ENCODE measurements at places on chromosomes 5 and 9.

GRCh38 chr5:57862471-57862911 is 379.9 kb upstream of the ACTBL2 start:
- no peak for DNase-seq

- DNase-seq, result no peak
These were observed 15.3 kb downstream of the HNRNPH1 start for GRCh38 chr5:179608131-179608581.

DNA sequence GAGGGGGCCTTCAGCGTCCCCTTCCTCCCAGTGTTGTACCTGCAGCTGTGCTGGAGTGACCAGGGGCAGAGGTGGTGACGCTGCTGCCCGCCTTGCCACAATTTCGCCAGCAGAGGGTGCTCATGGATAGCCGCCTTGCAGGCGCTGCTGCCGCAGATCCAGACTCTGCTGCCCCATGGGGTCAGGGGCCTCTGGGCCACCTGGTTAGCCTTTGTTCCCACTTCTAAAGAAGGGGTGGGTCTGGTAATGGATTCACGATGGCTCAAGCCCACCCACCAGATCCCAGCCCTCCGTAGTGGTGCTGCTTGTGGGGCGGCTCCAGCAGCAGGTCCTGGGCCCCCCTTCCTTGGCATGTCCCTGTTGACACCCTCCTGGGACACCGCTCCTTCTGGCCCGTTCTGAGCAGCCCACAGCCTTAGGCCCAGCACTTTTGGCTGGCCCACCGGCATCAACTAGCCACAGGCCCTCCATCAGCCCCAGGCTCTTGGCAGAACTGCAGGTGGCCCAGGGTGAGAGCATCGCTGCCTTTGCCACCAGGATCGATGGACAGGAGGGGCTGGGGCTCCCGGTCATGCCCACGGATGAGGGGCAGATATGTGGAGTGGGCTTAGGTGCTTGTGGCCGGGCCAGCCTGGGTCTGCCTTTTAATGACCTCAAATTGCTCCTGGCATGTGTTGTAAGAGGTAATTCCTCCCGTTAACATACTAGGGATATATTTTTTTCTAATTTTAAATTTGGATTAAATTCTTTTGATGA is 57.2 kb downstream of the COL5A1 start:
- DNase-seq, result no peak

DNA sequence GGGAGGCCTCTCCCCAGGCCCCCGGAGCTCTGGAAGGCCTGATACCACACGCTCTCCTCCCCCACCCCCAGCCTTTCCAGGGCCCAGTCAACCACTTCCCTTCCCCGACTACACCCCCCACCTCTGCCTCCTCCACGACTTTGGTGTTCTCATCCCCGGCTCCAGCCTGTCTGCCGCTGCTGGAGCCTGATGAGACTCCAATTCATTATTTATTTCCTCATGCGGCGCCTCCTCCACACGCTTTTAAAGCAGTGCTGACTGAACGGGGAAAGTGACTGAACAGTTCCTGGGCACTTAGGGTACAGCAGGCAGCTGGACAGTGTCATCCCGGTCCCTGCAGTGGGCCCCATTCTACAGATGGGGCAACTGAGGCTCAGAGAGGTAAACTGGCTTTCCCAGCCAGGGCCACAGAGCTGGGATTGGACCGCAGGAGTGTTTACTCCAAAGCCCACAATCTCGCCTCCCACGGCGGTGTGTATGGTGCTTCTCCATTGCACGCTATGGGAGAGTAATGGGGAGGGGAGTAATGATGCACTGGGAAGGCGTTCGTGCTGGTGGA is 15.9 kb upstream of the RPL26L1 start:
- no peak for DNase-seq

- DNase-seq, result no peak
These were observed 828 bp upstream of the TRIO start for GRCh38 chr5:14142202-14142826.

DNA sequence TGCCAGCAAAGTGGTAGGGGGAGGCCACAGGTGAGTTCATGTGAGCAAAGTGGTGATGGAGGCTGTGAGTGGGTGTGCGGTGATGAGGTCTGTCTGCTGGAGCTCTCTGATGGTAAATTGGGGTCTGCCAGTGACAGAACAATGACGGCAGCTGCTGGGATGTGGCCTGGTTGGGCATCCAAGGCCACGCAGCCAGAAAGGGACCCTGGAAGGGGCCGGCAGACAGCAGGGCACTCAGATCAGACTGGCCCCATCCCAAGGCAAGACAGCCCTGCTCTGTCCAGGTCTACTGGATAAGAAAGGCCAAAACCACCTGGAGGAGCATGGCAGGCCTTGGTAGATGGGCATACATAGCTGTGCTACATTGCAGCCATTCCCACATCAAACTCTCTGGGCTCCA is 412.9 kb upstream of the RGMB start:
- no peak for DNase-seq

GRCh38 chr5:95938766-95939165 is 22.9 kb downstream of the ELL2 start:
- DNase-seq, result no peak

DNA sequence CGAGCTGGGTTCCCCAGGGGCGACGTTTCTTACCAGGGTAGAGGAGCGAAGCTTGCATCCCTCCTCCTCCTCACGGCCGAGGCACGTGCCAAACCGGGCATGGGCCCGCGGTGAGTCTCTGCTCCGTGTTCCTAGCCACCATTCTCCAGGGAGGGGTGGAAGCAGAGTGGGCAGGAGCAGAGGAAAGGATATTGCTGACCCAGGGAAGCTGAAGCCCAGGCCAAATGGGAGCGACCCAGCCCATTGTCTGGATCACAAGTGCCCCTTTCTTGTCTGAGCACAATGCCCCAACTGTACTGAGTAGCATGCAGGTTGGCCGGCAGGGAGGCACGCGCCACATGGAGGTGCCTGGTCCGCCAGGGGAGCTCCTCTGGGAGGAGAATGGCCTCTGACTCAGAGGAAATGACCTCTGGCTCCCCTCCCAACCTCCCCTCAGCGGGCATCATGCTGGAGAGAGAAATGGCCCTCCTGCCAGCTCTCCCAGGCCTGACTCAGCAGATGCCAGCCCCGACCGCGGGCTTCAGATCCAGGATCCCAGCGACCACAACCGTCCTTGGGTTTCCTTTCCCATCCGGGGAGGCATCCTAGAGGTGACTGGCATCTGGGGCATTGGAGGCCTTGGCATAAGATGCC is 1.1 kb downstream of the PRR7 start:
- DNase-seq, result no peak

- no peak for DNase-seq
These were observed 6.9 kb downstream of the MRPL22 start for GRCh38 chr5:154947778-154948177.

DNA sequence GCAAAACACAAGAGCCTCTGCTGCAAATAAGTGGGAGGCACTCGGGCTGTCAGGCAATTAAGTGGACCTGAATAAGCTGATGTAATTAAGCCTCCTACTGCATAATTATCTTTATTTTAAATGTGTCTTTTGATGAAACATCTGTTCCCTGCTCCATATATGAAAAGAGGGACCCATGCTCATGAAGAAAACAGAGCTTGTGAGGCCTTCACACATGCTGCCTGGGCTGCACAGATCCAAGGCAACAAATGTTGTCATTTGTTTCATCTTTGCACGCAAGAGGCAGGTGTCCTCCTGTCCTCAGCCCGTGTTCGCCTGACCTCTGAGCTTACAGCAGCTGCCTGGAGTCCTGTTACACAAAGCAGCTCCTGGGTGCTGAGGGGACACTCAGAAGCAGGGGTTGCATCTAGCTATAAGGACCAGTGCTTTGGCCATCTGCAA is 381.1 kb downstream of the ZNF608 start:
- DNase-seq, result no peak

DNA sequence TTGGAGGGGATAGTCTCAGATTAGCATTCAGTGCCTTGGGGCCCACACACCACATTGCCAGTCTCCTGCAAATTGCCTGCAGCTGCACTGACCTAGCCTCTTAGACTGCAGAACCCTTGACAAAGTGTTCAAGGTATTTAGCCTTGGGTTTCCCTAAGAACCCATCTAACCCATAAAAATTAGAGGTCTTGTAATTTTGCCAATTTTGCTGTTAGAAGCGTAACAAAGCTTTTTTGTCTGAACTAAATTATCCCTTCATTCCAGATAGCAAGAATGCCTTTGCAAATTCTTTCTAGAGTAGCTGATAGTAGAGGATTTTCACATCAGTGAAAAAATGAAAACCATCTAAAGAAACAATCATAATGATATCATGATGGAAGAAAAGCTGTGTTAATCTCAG is 74.0 kb upstream of the CCNG1 start:
- no peak for DNase-seq

DNA sequence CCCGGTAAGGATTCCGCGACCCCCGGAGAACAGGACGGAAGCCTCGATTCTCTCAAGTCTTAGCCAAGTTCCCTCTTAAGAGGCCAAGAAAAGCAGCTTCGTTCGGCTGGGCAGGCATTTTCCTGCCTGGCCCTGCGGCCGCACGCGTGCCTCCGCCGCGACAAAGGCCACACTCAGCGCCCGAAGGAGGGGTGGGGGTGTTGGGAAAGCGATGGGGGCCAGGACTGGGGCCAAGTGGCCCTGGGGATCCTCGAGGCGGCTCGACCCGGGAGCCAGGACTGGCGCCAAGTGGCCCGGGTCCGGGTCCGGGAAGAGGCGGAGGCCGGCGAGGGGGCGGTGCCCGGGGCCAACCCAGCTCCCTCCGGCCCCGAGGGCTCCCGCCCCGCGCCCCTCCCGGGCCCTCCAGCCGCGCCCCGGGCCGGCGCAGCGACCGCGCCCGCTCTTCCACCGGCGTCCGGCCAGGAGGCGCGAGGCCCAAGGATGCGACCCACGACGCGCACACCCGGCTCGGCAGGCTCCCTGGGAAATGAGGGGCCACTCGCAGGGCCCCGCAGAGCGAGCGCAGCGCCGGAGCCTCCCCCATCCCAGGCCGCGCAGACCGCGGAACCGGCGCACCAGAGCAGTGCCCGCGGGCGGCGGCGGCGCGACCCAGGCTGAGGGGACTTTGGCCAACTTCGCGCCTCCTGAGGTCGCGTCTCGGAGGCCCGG is 756 bp downstream of the VAV2 start:
- no peak for DNase-seq

DNA sequence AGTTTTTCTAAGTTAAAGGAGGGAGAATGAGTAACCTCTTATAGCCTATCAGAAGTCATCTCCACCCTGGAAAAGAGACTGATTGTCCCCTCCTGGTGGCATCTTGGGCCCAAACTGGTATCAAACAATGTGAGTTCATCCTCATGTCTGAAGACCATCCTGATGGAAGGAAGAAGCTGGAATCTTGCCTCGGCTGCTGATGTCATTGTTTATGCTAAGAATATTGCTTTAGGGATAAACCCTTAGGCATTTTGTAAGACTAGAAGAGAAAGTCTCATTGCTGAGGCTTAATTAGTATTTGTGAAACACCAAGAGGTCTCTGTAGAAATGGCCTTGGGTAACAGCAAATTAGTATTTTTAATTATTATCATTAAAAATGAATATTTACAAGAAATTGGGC is 65.7 kb upstream of the KCNN2 start:
- no peak for DNase-seq

GRCh38 chr9:115938479-115938878 is 215.1 kb upstream of the PAPPA start:
- DNase-seq, result no peak

DNA sequence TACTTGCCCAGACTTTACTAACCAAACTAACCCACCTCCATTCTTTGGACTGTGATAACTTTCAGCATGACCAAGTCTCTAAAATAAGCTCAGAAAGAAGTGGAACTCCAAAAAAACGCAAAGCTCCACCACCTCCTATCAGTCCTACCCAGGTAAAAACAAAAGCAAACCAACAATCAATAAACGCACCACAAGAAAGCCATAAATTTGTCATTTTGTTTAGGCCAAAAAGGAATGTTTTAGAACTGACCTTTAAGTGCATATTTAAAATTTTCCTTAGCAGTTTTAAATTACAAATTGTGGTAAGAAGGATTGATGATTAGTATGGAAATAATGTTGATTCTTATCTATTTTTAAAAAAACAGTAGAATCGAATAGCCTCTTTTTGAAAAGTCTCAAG is 25.5 kb upstream of the TTC23L start:
- no peak for DNase-seq

DNA sequence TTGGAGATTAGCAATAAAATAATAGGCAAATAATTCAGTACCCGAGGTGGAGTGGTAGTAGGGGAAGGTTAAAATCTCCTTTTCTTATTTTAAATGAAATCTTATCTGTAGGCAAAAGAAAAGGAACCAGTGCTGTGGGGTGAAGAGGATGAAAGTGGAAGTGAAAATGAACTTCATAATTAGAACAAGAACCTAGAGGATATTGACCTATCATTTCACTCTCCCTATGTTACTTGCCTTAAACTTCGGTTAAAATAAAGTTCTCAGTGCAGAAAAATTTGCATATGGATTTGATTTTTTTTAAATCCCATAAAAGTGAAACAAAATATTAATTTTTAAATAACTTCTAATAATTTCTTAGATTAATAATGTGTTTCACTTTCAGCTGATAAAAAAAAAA is 1094.9 kb upstream of the C9orf72 start:
- DNase-seq, result no peak

GRCh38 chr5:174119468-174119881 is 74.0 kb downstream of the NSG2 start:
- no peak for DNase-seq

- no peak for DNase-seq
These were observed 164.3 kb downstream of the MUSK start for GRCh38 chr9:110832926-110833325.

GRCh38 chr9:84374516-84374915 is 34.0 kb upstream of the SLC28A3 start:
- no peak for DNase-seq

- DNase-seq, result no peak
These were observed 165.7 kb downstream of the MPDZ start for GRCh38 chr9:13113751-13114150.

GRCh38 chr9:2335260-2335659 is 286.3 kb upstream of the VLDLR start:
- DNase-seq, result no peak

DNA sequence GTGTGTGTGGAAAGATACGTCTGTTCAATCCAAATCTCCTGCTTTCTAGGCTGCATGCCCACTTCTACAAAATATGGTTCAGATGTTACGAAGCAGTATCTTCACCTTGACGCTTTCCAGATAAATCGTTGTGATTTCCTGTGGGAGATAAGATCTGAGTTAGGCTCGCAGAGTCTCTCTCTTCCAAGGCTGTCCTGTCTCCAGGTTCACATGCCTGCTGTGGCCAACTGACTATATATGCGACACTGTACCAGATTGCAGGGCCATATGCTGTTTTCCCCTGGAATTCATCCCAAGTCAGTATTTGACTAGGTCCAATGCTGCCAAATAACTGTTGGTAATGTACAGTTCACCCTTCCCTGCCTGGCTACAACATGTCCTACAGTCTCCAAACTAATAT is 47.9 kb downstream of the TMEM252 start:
- DNase-seq, result no peak

GRCh38 chr5:52837068-52837467 is 49.4 kb downstream of the ITGA1 start:
- no peak for DNase-seq

- DNase-seq, result no peak
These were observed 9.6 kb upstream of the BICD2 start for GRCh38 chr9:92774274-92774673.

GRCh38 chr9:69199769-69200470 is 25.8 kb downstream of the TJP2 start:
- peak; percentile 34 for DNase-seq
